ENCODE measurements at places on chromosomes 16 and 17. TPM values are rescaled to one million over a fixed set of nuclear protein-coding genes. Genes with fewer than 3 reads are reported as not detected.

The SDR42E2 gene
- 0.28 TPM for total RNA-seq

- no peak for DNase-seq
Measured at GRCh38 chr17:70239391-70239826, 70.1 kb downstream of the KCNJ2 start.

DNA sequence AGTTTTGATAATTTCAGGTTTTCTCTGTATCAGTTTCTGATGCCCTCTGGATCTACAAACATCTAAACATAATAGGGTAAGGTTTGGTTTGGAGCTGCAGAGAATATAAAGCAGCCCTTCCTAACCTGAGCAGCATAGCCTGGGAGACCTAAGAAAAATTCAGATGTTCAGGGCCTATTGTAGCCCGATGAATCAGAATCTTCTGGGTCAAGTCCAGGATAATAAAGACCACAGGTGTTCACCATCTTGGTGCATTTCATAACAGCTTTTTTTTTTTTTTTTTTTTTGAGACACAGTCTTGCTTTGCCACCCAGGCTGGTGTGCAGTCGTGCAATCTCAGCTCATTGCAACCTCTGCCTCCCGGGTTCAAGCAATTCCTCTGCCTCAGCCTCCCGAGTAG is 19.7 kb upstream of the ARHGAP17 start:
- no peak for DNase-seq

DNA sequence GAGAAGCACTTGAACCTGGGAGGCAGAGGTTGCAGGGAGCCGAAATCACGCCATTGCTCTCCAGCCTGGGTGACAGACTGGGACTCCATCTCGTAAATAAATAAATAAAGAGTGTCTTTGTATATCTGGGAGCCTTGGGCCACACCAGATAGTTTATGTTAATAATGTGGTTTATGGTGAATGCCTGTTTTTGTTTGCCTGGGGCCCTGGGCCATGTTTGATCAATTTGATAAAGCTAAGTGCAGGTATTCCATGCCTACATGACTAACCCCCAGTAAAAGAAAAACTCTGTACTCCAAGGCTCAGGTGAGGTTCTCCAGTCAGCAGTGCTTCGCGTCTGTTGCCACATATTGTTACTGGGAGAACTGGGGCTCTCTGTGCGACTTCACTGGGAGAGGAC is 15.1 kb downstream of the SCIMP start:
- DNase-seq = no peak

- no peak for DNase-seq
Measured at GRCh38 chr17:38825762-38826247, 684 bp upstream of the CWC25 start.

DNA sequence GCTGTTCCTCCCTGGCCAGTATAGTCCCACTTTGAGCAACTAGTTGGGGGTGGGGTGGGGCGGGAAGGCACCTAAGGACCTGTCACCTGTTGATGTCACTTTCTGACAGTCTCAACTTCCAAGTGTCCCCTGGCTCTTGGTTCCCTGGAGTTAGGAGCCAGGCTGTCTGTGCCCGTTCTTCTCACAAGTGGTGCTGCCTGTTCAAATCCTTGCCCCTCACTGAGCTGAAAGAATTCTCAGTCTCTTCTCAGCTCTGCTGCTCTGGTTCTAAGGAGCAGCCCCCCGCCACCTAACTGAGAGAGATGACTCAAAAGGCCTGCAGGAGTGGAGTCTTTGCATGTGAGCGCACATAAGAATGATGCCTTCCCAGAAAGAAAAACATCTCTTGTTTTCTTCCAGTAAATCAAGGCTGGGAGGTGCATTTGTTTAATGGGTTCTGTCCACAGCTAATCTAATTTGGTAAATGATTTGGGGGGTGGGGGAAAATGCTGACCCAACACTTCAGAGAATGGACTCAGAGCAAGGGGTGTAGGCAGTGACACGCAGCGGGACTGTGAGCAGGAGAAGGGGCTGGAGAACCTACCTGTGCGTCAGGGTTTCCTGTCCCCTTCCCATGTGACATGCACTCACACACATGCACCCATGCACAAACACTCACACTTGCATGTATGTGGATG is 78.2 kb upstream of the NLRP1 start:
- DNase-seq = no peak

GRCh38 chr17:82536512-82537201 is 17.1 kb downstream of the FOXK2 start:
- no peak for DNase-seq

The PRR35 gene
- total RNA-seq = not detected

DNA sequence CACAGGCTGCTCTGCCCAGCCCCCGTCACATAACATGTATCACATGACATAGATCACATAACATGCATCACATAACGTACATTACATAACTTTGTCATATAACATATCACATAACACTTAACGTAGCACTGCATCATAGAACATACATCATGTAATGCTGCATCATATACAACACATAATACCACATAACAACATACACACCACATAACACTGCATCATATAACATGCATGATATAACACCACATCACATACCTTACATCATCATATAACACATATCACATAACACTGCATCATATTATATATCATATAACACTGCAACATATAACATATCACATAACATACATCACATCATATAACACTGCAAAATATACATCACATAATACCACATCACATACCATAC is 83.8 kb downstream of the AXIN2 start:
- DNase-seq = no peak

DNA sequence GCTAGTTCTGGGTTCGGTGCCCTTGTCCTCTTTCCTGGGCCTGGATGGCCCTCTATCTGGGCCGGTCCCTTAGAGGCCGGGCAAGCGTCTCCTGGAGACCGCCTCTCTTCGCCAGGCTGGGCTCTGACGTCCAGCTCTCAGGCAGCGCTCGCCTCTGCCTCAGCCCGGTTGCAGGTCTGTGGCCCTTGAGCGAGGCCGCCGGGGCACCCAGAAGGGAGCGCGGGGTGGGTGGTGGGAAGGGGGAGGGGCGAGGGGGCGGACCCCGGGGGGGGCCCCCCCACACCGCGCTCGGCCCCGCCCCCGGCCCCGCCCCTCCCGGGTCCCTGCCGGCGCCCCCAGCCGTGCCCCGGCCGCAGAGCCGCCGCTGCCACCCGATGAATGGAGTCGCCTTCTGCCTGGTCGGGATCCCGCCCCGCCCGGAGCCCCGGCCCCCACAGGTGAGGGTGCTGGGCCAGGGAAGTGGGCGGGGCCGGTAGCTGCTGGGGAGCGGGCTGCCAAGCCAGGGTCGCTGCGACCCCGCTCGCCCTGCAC is at the start of gene ARHGAP23:
TSS of gene ARHGAP23 (plus strand) at position 353 of the 531 bp plus-strand sequence. CDS start at position 375, 22 bp downstream.
- peak; percentile 51 for DNase-seq

- DNase-seq = no peak
Measured at GRCh38 chr17:60610473-60610872, 10.5 kb downstream of the PPM1D start.

DNA sequence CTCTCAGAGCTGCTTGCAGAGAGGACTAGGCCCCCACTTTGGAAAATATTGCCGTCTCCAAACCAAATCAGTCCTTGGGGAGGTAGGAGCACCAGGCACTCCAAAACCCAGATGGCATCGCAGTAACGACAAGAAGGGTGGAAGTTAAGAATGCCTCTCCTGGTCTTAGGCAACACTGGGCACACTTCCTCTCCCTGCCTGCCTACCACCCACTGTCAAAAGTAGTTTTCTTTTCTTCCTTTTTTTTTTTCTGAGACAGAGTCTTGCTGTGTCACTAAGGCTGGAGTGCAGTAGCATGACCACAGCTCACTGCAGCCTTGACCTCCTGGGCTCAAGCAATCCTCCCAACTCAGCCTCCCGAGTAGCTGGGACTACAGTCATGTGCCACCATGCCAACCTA is 47.2 kb downstream of the SRL start:
- DNase-seq = no peak

GRCh38 chr16:57115514-57116182 is 23.3 kb downstream of the CPNE2 start:
- no peak for DNase-seq

- peak; percentile 91 for DNase-seq
Measured at GRCh38 chr17:19317359-19318095, 45.0 kb downstream of the B9D1 start.

The TLCD2 gene
- not detected for total RNA-seq

- DNase-seq = no peak
Measured at GRCh38 chr17:29514792-29515191, 52.0 kb downstream of the ABHD15 start.

DNA sequence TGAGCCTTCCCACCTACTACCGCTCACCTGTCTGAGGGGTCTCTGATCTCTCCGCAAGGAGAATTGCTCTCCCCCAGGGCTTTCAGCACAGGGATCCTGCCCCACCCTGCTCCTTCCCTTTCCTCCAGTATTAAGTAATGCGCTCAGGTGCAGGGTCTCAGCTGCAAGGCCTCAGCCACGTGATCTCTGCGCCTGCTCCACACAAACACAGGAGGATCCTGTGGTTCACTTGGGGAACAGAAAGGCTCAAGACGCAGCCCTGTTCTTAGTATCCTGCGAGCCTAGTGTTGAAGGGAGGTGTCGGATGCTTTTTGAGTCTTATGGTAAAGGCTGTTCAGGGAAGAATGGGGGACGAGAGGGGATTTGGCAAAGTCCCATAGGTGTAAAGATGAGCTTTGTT is 41.6 kb upstream of the GCSH start:
- DNase-seq = no peak

DNA sequence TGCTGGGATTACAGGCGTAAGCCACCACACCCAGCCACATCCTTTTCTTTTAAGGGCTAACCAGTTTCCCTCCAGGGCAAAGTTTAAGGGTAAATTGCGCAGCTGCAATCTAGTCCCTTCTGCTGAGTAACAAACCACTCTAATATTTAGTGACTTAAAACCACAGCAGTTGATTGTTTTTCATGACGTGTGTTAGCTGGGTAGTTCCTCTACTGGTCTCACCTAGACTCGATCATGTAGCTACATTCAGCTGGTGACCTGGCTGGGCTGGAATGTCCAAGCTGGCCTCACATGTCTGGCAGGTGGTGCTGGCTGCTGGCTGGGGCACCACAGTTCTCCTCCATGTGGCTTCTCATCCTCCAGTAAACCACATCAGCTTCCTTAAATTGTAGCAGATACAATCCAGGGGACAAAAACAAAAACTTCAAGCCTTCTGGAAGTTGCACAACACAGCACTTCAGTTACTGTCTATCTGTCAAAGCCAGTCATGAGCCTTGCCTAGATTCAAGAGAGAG is 75.5 kb downstream of the GPRC5B start:
- DNase-seq = no peak

The TEX19 gene
- 1.8 TPM for total RNA-seq

- peak; percentile 11 for DNase-seq
Measured at GRCh38 chr16:57500578-57501111, 14.4 kb upstream of the DOK4 start.

- no peak for DNase-seq
Measured at GRCh38 chr16:10751291-10751697, 7.7 kb downstream of the NUBP1 start.

DNA sequence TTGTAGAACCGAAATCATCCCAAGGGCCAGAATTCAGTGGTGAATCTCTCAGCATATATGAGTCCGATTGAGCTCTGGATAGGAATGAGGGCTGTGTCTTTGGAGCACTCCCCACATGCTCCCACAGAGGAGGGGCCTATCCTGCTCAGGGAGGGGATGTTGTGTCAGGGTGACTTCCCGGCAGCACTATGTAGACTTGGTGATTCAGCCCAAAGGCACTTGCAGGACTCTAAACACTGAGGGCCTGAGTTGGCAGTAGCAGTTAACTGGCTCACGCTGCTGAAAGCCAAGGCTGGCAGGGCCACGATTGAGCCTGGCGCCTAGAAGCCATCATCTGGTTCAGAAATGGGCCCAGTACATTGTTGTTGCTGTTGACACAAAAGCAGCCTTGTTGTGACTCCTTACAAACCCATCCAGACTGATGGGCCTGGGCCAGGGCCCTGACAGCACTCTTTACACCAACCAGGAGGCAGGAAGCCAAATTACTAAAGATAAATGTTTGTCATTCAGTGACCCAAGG is 31.9 kb downstream of the NMT1 start:
- no peak for DNase-seq

GRCh38 chr17:7022781-7023571 is at the start of gene BCL6B:
Gene BCL6B (plus strand): TSS chr17:7023050. CDS start chr17:7023672, 622 bp downstream.
- no peak for DNase-seq

- DNase-seq = no peak
Measured at GRCh38 chr17:66228887-66229782, at the start of gene APOH. Gene APOH (minus strand): TSS chr17:66229415. CDS start chr17:66229379, 36 bp downstream.

- DNase-seq = no peak
Measured at GRCh38 chr16:57273826-57274225, 10.6 kb downstream of the PLLP start.

The FOXL1 gene
- 2.4 TPM for total RNA-seq

The SLC16A6 gene
- 18.9 TPM for total RNA-seq

DNA sequence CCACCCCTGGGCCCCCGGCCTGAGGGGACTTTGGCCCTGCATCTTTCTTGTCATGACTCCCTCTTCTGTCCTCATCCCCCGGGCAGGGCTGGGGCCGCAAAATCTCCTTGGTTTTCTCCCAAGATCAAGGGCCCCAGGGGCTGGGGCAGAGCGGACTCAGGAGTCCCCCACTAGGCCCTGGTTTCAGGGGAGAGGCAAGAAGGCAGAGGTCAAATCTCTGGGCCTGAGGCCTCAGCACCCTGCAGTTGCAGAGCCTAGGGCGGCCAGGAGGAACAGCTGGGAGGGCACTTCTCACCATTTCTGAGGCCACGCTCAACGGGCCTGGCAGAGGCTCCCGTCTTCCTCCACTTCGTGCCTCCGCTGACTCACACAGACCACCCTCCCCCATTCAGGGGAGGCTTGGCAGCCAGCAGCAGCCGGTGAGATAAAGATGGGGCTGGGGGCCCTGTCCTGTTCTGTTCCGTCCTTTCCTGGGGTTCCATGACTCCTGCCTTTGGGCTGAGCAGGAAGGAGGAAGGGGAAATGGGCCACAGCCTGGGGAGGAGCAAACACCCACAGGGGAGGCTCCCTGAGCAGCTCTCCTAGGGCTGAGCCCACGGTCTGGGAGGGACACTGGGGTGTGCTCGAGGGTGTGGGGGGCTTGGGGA is 12.4 kb downstream of the ZSCAN10 start:
- no peak for DNase-seq

DNA sequence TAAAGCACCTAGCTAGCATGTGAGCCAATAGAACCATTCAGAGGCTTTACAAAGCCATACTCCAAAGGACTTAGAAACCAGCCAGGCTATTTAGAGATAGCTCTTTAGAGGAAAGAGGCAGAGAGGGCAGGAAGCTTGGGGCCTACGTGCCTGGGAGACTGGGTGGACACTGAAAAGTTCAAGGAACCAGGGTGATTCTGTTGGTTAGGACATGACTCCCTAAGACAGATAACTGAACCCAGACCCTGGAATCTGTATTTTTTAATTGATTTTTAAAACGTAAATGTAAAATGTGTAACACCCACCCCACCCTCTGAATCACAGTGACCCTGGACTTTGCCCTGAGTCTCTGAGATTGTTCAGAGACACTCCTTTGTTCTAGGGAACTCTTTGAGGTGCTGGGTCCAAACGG is 16.1 kb upstream of the GNA13 start:
- no peak for DNase-seq
